Natural killer cell treated with Interleukin-12 subunit alpha and Interleukin-12 subunit beta and Interleukin-15 and Interleukin-18, amount 100 ng/mL, for 72 hours (primary cell): ENCODE measurements at places on chromosomes 16 and 17.
A peak's percentile ranks its signal among the peaks of the same experiment; 100 is the strongest.

DNA sequence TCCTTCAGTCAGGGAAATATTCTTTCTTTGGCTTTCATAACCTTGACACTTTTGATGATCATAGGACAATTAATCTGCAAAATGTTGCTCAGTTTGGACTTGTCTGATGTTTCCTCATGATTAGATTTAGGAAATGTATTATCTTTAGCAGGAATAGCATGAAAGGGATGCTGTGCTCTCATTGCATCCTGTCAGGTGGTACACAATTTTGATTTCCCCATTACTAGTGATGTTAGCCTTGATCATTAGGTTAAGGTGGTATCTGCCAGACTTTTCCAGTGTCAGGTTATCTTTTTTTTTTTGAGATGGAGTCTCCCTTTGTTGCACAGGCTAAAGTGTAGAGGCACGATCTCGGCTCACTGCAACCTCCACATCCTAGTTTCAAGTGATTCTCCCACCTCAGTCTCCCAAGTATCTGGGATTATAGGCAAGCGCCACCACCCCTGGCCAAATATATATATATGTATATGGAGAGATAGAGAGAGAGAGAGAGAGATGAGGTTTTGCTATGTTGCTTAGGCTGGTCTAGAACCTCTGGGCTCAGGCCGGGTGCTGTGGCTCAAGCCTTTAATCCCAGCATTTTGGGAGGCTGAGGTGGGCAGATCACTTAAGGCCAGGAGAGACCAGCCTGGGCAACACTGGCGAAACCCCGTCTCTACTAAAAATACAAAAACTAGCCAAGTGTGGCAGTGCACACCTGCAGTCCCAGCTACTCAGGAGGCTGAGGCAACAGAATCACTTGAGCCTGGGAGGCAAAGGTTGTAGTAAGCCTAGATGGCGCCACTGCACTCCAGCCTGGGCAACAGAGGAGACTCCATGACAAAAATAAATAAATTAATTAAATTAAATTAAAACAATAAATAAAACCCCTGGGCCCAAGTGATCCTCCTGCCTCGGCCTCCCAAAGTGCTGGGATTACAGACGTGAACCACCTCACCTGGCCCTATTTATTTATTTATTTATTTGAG, 15.8 kb upstream of the CAVIN1 start:
- no peak for DNase-seq

DNA sequence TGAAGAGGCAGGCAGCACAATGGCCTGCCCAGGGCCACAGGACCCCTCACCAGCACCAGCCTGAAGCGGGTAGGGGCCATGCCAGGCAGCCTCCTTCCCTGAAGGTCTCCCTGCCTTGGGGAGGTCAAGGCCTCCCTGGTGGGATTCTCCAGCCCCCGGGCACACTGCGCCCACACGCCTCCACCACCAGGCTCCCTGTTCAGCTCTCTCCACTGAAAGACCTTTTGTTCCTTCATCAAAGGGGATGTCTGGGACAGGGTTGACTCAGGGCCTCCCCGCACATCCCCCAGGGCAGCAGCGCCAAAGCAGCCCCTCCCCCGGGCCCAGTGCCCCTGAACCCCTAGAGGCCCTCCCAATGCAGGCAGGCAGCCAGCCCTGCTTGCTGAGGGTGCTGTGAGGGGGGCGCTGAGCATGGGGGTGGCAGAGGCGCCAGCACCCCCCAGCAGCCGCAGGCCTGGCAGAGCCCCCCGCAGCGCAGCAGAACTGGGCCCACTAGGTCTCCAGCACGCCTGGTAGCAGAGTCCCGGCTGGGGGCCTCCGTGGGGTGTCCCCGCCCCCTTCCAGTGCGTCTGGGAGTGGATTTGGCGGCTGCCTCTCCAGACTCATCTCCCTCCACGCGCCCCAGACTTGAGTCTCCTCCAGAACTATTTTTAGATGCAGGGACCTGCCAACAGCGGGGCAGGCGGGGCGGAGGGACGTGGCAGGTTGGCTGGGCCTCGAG, 13.1 kb downstream of the BCAR1 start:
- no peak for DNase-seq

DNA sequence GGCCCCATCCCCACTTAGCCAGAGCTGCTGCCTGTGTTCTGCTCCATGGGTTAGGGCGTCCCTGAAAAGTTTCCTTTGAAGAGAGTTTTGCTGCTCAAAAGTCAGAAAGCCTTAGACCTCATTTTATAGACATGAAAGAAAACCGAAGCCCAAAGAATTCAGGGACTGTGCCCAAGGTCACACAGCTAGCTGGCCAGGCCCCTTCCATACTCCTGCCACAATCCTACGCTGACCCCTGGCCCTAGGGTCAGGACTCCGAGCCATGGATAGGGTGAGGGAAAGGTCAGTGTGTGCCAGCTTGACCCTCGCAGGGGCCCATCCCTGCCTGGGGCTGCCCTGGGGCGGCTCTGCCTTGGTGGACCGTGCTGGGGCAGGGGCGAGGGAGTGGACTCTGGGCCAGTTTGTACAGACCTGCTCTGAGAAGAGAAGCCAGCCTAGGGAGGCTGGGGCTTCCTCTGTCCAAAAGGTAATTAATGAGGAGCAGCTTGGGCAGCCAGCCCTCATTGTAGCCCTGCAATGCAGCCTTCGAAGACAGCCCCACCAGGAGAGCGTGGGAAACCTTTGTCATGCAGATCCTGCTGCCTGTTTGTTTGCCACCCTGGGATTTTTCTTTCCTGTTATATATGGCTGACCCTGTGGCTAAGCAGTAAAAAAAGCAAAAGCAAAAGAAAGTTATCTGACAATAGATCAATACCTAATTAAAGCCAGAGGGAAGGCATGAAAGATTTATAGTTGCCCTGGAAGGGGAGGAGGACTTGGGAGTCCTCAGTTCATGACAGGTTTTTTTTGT, 37.4 kb downstream of the RHBDL3 start:
- DNase-seq, result no peak

DNA sequence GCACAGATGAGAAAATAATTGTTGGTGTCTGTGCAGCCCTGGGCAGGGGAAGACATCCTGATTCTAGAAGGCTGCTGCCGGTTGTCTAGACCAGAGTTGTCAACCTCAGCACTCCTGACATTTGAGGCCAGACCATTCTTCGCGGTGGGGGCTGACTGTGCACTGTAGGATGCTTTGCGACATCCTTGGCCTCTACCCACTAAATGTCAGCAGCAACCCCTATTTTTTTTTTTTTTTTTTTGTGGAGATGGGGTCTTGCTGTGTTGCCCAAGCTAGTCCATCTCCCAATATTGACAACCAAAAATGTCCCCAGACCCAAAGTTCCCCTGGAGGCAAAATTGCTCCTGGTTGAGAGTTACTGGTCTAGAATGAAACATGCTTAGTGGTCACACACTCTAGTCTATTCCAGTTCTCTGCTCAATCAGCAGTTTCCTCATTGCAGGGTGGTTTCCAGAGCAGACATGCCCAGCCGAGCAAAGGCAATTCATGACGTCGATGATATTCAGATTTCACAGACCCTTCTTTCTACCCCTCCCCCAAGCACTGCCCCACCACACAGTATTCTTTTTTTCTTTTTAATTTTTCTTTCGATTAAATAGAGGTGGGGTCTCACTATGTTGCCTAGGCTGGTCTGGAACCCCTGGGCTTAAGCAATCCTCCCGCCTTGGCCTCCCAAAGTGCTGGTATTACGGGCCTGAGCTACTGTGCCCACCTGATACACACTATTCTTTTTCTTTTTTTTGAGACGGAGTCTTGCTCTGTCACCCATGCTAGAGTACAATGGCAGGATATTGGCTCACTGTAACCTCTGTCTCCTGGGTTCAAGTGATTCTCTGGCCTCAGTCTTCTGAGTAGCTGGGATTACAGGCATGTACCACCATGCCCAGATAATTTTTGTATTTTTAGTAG, 9.0 kb downstream of the C17orf99 start:
- DNase-seq, result no peak

DNA sequence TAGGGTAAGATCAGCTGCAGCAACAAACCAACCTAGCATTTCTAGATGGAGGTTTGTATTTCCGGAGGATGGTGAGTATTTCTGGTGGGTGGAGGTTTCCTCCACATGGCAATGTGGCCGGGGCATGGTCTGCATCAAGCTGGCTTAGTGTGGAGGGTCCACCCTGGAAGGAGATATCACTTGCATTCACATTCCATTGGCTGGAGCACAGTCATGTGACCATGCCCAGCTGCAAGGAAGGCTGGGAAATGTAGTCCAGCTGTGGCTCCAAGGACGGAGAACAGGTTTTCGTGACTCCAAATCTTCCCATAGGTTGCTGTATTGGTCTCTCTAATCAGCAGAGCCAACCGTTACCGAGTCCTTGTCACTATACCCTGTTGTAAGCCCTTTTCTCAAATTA, 68.7 kb downstream of the RAI1 start:
- DNase-seq, result no peak

DNA sequence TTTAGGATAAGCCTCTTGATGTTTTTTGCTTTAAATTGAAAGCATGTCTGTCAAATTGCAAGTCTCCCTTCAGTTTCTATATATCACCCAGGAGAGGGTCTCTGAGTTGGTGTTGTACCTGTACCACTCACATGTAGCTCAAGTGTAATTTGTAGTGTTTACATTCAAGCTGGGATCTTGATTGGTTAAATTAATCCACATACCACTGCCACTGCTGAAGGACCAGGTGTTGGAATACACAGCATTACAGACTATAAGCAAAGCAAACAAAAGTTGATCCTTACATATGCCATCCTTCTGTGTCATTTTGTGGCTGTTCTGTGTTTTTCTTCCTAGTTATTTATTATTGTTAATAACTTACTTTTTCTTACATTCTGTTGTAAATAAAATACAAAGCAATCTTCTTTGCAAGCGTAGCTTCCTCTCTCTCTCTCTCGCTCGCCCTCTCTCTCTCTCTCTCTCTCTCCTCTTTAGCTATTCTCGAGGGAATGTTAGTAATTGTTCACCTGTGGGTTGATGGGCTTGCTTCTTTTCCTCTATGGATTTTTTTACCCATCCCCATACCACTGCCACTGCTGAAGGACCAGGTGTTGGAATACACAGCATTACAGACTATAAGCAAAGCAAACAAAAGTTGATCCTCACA, 20.8 kb upstream of the NOL11 start:
- no peak for DNase-seq

DNA sequence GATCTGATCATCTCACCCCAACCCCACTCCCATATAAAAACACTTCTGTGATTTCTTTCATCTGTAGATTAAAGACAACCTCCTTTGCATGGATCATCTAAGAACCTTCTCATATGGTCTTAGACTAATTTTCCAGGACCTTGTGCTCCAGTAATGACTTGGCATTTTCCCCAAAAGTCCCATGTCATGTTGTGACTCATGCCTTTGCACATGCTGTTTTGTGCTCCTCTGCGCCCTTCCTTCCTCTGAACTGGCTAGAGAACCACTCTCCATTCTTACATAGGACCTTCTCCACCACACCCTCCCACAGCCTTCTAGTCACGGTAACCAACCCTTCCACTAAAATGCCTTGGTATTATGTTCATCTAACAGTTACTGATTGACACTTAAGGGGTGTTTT, 99.5 kb upstream of the AXIN2 start:
- no peak for DNase-seq

DNA sequence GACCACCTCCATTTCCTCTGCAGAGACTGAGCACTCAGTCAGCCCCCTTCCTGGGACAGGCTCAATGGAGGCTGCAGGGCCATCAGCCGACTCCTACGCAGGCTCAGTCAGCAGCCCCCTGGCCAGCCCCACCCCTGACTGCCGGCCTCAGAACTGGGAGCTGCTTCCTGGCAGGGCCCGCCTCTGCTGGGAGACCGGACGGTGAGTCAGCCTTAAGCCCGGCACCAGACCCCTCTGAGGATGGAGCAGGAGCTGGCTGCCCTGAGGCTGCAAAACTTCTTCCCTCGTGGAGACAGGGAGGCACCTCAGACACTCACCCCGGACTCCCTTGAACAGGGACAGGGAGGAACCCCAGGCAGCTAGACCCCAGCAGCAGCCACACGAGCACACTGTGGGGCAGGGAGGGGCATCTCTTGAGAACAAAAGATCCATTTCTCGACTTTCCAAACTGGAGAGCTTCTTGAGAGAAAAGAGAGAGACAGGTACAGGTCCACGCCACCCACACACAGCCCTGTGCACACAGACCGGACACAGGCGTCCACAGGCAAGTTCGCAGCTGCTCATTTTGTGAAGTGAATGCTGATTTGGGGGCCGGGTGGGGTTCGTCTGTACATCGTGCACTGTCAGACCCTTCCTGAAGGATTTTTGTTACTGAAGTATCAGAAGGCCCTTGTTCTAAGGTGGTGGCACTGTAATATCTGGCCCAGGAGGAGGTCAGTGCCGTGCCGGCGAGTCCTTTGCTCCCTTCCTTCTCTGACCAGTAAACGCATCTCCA, 1.3 kb upstream of the TUBB3 start:
- peak; percentile 85 for DNase-seq

GRCh38 chr16:15975172-15975571, 25.8 kb downstream of the ABCC1 start:
- no peak for DNase-seq

- DNase-seq, result no peak
These were observed 256.4 kb downstream of the CDH13 start for GRCh38 chr16:82882982-82883835.

GRCh38 chr16:24174504-24174903, 81.6 kb upstream of the CACNG3 start:
- DNase-seq, result no peak

- DNase-seq, result no peak
These were observed 261.3 kb downstream of the ZFHX3 start for GRCh38 chr16:72786606-72787005.

- DNase-seq, result no peak
These were observed 591 bp upstream of the TNFSF13 start for GRCh38 chr17:7557775-7558543.

- peak; percentile 78 for DNase-seq
These were observed 79.8 kb downstream of the CMIP start for GRCh38 chr16:81524382-81524781.

GRCh38 chr16:11140466-11140865, 115.5 kb downstream of the SOCS1 start:
- no peak for DNase-seq

GRCh38 chr17:69602972-69603371, 188.5 kb downstream of the MAP2K6 start:
- no peak for DNase-seq

DNA sequence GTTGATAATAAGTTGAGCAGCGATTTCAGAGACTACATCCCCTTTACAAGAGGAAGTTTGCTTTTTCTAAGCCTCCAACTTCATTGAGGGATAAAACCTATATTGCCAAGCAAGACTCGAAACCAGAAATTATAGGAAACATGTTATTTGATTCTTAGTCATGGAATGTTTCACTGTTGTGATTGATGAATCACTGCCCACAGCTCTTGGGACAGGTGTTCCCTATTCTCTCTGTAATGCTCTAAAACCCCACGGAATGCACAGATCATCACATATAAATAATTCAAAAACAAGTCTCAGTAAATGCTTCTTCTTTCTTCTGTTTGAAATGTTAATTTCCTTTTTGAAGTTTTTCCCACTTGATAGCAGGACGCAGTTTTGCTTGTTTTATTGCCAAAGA, 809.5 kb upstream of the GOT2 start:
- no peak for DNase-seq

DNA sequence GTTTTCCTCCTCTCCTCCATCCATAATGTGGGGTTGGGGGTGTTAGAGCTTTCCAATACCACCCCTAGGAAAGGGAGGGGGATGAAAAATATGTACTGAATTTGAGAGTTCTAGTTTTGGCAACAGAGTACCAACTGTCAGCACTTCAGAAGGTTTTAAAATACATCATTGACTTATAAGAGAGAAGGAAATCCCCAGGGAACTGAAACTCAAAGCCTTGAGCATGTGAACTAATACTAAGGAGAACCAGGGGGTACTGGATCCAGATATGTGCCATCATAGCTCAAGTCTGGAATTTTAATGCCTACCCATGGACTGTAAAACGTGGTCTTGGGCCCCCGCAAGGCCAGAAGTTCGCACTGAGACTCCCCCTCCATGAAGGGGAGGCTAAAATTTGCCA, 15.8 kb downstream of the CACNG5 start:
- no peak for DNase-seq
